ENCODE measurements at places on chromosomes 1 and 21.

DNA sequence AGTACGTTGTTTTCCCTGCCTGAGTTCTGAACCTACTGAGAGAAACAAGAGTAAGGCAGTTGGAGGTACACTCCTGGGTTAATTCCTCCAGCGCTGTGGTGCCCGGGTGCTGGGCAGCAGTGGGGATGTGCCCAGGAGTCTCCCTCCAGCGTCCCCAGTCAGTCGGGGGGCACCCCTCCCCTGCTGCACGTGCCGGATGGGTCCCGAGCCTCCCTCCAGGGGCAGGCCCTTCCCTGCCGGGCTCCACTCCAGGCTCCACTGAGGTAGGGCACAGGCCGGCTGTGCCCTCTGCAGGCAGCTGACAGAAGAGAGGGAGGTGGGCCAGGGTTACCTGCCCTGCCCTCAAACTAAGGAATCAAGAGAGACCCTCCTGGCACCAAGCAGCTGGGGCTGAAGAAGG is 238.1 kb upstream of the VAMP3 start:
- DNase-seq, result no peak

GRCh38 chr1:239814306-239814881 is 277.3 kb upstream of the FMN2 start:
- DNase-seq, result no peak

GRCh38 chr1:147598621-147599361 is 57.5 kb downstream of the BCL9 start:
- DNase-seq, result peak; percentile 22

GRCh38 chr1:223479261-223479660 is 86.0 kb downstream of the CCDC185 start:
- no peak for DNase-seq

DNA sequence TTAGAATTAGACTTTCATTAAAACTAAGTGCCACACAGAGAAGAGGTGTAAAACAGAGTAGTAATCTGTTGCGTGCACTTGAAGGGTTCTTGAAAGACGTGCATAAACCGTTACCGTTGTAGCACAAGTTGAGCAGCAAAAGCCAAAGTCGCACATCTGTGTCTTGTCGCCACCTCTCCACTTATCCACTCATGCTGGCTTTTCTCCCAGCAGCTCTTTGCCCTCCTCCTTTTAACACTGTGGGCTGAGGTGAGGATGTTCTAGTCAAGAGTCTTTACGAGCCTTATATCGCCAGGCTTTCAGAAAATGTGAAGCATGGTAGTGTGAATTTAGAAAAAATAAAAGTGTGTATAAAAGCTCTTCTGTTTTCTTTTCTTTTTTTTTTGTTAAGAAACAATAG is 48.0 kb downstream of the NR5A2 start:
- DNase-seq, result no peak

DNA sequence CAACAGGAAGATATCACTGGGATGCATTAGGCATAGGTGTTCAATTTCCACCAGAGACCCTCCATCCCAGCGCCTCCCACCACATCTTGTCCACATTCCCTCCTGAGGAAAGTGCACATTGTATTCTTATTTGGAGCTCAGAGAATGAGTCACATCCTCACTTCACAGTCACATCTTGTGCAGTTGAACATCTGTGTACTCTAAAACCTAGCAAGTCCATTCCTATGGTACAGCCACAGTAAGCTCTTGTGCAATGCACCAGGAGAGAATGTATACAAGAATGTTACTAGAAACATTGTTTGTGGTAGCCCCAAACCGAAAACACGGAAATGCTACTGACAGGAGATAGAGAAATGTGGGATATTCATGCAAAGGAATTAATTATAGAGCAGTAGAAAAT is 1.6 kb upstream of the KDF1 start:
- DNase-seq, result no peak

DNA sequence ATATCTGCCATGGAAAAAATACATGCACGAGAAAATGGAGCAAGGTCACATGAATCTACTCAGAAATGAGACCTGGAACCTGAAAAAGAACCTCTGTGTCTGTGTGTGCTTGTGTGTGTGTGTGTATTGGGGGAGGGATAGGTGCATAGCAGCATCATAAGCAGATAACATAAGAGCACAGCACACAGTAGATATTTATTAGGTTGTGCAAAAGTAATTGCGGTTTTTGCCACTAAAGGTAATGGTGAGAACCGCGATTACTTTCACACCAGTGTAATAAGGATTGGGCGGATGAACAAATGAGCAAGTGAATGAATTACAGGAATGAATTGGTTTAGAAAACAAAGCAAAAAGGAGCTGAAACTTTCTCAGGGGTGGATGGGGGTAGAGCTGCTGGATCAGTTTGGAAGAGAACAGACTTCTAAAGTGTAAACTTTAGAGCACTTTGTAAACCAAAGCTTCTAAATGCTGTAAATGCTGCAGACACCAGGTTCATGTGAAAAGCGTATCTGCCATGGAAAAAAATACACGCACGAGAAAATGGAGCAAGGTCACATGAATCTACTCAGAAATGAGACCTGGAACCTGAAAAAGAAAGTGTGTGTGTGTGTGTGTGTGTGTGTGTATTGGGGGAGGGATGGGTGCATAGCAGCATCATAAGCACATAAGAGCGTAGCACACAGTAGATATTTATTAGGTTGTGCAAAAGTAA is 156.9 kb downstream of the TOMM20 start:
- no peak for DNase-seq

- no peak for DNase-seq
Measured at GRCh38 chr1:156486421-156487344, 13.9 kb downstream of the MEF2D start.

GRCh38 chr1:150477320-150477719 is 9.9 kb upstream of the TARS2 start:
- DNase-seq, result no peak

- DNase-seq, result peak; percentile 56
Measured at GRCh38 chr1:225825078-225825477, 15.2 kb downstream of the EPHX1 start.

- no peak for DNase-seq
Measured at GRCh38 chr1:28148880-28149195, 27.7 kb downstream of the PTAFR start.

GRCh38 chr1:20233394-20233793 is 47.1 kb upstream of the PLA2G2C start:
- peak; percentile 17 for DNase-seq

- DNase-seq, result no peak
Measured at GRCh38 chr1:17207966-17208418, 3.1 kb downstream of the PADI1 start.

- DNase-seq, result no peak
Measured at GRCh38 chr1:3016641-3017439, 4.4 kb upstream of the ACTRT2 start.

DNA sequence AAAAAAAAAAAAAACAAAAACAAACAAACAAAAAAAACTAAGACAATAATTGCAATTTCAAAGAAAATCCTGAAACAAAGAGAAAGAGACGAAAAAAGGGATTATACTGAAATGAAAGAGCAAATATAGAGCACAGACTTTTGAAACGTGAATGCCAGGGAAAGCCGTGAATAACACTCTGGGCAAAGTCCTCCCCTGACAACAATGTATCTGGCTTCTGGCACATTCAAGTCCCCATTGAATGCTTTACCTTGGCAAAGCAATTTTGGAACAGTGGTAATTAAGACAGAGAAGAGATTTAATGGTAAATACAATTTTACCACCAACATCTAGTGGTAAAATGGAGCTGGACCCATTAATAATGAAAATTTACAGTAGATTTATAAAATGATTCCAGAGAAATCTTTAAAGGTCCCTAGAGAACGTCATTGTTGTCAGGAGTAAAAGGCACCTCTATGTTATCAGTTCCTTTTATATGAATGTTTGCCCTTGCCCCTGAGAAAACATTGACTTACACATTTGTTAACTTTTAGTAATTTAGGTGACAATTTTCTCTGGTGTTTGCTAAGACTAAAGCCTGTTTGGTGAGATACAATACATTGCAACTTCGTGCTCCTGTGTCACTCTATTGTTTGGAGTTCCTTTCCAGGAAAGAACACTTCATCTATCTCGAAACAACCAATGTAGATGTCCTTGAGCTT is 89.7 kb downstream of the GREM2 start:
- DNase-seq, result peak; percentile 70

- no peak for DNase-seq
Measured at GRCh38 chr1:1067860-1068516, 6.1 kb downstream of the RNF223 start.

DNA sequence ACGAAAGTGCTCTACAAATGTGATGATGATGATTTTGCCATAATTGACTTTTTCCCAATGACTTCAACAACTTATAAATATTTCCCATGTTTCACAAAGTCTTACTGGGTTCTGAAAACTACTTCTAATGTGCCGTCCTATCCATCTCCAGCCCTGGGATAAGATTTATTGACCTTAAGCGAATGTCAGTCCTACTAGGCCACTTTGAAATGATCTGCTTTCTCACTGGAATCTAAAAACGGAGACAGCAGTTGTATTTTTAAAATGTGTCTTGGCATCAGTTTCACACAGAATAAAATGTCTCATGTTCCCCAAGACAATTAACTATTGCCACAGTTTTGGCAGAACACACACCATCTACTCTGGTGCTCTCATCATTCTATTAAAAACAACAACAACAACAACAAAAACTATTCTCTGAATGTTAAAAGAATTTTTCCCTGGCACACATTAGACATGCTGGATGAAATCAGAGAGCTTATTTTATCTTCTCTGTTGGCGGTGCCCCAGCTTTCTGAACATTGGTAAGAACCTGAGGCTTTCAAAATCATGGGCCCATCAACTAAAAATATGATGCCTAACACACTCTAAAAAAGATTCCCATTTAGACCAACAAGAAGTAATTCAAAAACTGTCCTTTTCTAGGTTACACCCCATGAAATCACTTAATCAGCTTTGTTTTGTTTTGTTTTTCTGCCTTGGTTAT is 23.1 kb upstream of the DNASE2B start:
- DNase-seq, result no peak

GRCh38 chr1:29245876-29246275 is 9.6 kb downstream of the PTPRU start:
- no peak for DNase-seq

- peak; percentile 4 for DNase-seq
Measured at GRCh38 chr1:223531742-223532341, 133.7 kb downstream of the CAPN8 start.

GRCh38 chr21:40141621-40142020 is 274.4 kb downstream of the PCP4 start:
- DNase-seq, result no peak

DNA sequence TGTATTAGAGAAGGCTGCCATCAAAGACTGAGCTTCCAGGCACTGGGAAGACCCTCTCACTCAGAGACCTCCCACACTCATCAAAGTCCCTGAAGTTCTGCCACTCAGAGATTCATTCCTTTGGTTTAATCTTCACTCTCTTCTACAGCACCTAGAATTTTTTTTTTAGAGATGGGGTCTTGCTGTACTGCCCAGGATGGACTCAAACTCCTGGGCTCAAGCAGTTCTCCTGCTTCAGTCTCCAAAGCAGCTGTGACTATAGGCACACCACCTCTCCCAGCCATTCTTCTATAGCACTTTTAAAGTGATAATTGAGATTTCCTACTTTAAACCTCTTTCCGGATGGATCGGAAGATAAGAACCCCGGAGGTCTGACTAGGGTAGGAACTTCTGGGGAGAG is 3.7 kb upstream of the HP1BP3 start:
- DNase-seq, result no peak

GRCh38 chr1:37391211-37392011 is 83.0 kb upstream of the ZC3H12A start:
- DNase-seq, result peak; percentile 58

- no peak for DNase-seq
Measured at GRCh38 chr1:177779166-177779965, 190.5 kb downstream of the SEC16B start.

DNA sequence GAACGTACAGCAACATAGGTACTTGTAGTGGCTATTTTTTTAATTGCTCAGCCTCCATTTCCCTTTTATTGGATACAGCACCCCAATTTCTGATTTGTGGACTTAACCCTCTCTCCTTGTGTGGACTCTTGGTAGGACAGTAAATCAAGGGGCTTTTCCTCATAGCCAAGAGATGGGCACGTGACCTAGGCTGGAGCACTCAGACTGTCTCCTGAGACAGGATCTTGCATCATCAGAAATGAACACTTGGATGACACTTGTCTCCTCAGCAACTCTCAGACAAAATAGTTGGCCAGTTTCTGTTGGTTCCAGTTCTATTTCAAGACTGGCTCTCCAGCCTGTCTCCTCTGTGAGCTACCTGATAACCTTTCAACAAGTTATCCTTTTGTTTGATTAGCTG is 112.9 kb upstream of the ZNF678 start:
- DNase-seq, result no peak

DNA sequence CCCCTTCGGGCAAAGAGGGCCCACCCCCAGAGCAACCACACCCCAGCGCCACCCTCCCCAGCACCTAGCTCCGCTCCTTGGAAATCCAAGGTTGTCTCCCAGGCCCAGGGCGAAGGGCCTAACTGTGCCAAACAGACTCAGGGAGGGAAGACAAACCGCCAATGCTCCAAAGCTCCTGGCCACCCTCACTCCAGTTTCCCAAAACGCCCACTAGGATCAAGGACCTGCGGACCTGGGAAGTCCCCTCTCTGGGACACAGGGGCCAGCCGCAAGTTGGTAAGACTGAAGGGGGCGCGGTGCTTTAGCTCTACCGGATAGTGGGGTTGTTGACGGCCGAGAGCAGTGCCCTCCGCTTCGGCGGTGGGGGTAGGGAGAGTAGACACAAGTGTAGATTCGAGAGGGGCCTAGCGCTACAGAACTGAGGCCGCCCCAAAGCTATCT is 581 bp downstream of the IRF6 start:
- no peak for DNase-seq

- DNase-seq, result no peak
Measured at GRCh38 chr1:11501491-11501897, 22.5 kb downstream of the DISP3 start.

- no peak for DNase-seq
Measured at GRCh38 chr1:83978056-83978455, 20.9 kb downstream of the TTLL7 start.

- no peak for DNase-seq
Measured at GRCh38 chr1:201085902-201086735, 26.1 kb downstream of the CACNA1S start.

DNA sequence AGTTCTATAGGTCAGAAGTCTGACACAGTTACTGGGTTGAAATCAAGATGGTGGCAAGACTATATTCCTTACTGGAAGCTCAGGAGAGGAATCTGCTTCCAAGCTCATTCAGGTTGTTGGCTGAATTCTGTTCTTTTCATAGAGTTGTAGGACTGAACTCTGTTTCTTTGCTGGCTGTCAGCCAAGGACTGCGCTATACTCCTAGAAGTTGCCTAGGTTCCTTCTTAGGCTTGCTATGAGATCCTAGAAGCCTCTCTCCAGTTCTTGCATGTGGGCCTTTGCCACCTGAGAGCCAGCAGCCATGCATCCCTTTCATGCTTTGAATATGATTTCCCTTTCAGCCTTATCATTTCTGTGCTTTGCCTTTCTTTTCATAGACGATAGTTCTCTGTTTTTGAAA is 176.4 kb downstream of the RPS6KC1 start:
- DNase-seq, result no peak
